ENCODE measurements at places on chromosomes 1 and 21. TPM values are rescaled to one million over a fixed set of nuclear protein-coding genes. Genes with fewer than 3 reads are reported as not detected.

- peaks cover 40% of the 10 kb centered on the region for H3K4me1 ChIP-seq
- no peak overlapping the region for H3K27ac ChIP-seq
- no peak for DNase-seq
- no peak overlapping the region for H3K4me3 ChIP-seq
- H3K36me3 ChIP-seq = no peaks in the 10 kb centered on the region
Measured at GRCh38 chr21:36126621-36127110, 8.2 kb upstream of the CBR3 start.

DNA sequence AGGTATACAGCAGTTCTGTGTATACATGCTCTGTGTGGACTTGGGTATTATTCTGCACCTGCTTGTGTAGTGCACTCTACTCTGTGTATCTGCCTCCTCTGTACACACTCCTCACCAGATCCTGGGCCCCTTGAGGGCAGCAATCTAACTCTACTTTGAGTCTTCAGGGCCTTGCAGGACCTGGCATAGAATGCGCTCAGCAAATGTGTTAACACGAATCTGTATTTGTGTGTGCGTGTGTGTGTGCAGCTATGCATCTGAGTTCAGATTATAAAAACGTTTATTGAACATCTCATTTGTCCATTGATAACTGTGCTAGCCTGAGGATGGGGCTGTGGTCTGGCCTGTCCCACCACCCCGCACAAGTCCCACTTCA lies 3.9 kb upstream of the MEF2D start:
- no peaks in the 10 kb centered on the region for H3K27me3 ChIP-seq
- H3K4me1 ChIP-seq = peaks cover 79% of the 10 kb centered on the region
- no peak for DNase-seq
- peak overlapping the region; percentile 95 for H3K27ac ChIP-seq
- no peaks in the 10 kb centered on the region for H3K36me3 ChIP-seq
- H3K4me3 ChIP-seq = peak overlapping the region; percentile 85

The AMIGO1 gene
- polyA plus RNA-seq = 17.8 TPM

The C4BPB gene
- polyA plus RNA-seq = not detected

The KCTD3 gene
- 0.34 TPM for polyA plus RNA-seq

DNA sequence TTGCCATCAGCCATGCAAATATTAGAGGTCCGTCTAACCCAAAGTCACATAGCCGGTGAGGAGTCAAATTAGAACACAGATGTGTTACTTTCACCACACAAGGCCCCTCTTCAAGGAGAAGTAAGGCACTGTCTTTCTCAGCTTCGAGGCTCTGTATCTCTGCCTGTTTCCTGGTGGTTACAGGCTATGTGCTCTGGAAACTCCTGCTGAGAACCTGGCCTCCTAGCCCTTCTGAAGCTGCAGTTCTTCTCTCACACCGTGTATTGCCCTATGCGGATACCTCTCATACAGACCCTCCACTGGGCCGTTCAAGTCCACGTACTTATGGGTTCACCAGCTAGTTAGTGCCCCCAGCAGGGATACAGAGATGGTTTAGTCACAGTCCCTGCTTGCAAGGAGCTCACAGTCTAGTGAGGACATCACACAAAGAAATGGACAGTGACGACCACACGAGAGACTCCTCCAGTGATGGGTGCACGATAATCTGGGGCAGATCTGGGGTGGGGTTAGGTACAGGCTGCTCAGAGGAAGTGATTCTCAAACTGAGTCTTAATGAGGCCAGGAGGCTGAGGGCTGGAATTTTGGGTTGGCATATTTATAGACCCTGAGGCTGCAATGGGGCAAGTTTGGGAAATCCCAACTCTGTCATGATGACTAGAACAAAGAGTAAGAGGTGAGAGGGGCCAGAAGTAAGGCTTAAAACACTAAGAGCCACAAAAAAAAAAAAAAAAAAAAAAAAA lies 22.8 kb upstream of the ELOA start:
- H3K4me1 ChIP-seq = no peaks in the 10 kb centered on the region
- no peak overlapping the region for H3K4me3 ChIP-seq
- no peak overlapping the region for H3K27ac ChIP-seq
- H3K27me3 ChIP-seq = no peaks in the 10 kb centered on the region

- H3K4me1 ChIP-seq = peaks cover 80% of the 10 kb centered on the region
- peak overlapping the region; percentile 26 for H3K27ac ChIP-seq
- no peak overlapping the region for H3K4me3 ChIP-seq
Measured at GRCh38 chr1:51264451-51264850, 28.4 kb downstream of the RNF11 start.

The RCAN3 gene
- polyA plus RNA-seq = 103 TPM

DNA sequence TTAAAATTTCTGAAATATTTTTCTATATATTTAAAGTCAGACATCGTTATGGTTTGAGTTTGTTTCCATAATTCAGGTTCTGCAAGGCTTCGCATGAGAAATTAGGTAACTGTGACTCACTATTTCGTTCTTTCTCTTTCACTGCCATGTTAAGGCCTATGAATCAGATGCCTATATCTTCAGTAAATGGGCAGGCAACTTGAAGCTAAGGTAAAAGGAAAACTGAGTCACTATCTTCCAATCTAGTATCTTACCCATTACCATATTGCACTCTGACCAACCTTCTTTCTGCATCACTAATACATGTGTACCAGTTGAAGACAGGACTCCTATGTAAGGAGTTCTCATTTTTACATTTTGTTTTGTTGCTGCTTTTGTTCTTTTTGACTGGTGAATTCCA lies 37.8 kb downstream of the PYHIN1 start:
- no peaks in the 10 kb centered on the region for H3K36me3 ChIP-seq
- DNase-seq = no peak
- no peak overlapping the region for H3K4me3 ChIP-seq
- H3K27ac ChIP-seq = no peak overlapping the region
- H3K4me1 ChIP-seq = no peaks in the 10 kb centered on the region

DNA sequence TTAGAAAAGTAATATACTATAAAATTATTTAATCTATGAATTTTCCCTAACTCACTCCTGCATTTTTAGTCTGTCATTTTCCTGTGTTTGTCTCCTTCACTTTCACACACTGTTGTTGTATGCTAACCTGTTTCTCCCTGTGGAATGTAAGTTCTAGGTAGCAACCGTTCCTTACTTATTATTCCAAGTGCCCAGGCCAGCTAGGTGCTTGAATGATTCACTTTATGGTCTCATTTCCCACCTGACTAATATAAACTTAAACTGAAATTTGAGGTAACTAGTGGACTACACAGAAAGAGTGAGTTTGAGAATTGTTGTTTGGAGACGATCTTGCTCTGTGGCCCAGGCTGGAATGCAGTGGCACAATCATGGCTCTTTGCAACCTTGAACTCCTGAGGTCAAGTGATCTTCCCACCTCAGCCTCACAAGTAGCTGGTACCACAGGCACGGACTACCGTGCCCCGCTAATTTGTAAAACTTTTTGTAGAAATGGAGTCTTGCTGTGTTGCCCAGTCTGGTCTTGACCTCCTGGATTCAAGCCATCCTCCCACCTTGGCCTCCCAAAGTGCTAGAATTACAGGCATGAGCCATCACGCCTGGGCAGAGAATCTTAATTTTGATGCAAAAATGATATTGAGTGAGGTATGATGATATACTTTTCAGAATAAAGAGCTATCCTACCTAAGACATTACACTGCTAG lies 1.9 kb downstream of the ZYG11B start:
- H3K27me3 ChIP-seq = no peaks in the 10 kb centered on the region
- no peak overlapping the region for H3K27ac ChIP-seq
- H3K36me3 ChIP-seq = peaks cover 15% of the 10 kb centered on the region

DNA sequence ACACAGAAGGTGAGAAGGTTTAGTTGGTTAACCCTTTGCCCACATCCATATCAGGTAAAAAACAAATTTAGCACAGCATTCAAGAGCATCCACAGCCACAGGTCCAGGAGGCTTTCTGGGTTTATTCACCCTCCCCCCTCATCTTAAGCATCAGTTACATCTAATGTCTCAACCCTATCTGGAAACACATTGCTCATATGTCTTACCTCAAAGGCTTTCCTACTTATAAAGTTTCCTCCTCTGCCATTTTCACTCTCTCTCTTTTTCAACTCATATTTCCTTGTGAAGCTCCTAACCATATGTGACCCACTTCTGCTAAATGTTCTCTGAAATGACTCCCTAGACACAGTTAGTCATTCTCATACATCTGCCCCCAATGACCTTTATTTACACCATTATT lies 47.9 kb upstream of the RUNX1 start:
- DNase-seq = no peak
- no peaks in the 10 kb centered on the region for H3K4me1 ChIP-seq
- H3K4me3 ChIP-seq = no peak overlapping the region
- H3K36me3 ChIP-seq = no peaks in the 10 kb centered on the region
- no peaks in the 10 kb centered on the region for H3K27me3 ChIP-seq

The SPATA46 gene
- polyA plus RNA-seq = not detected

- H3K27ac ChIP-seq = no peak overlapping the region
- H3K36me3 ChIP-seq = peaks cover 10% of the 10 kb centered on the region
- H3K4me3 ChIP-seq = no peak overlapping the region
- no peak for DNase-seq
- no peaks in the 10 kb centered on the region for H3K4me1 ChIP-seq
- no peaks in the 10 kb centered on the region for H3K27me3 ChIP-seq
Measured at GRCh38 chr1:151779852-151780251, 10.4 kb downstream of the TDRKH start.

DNA sequence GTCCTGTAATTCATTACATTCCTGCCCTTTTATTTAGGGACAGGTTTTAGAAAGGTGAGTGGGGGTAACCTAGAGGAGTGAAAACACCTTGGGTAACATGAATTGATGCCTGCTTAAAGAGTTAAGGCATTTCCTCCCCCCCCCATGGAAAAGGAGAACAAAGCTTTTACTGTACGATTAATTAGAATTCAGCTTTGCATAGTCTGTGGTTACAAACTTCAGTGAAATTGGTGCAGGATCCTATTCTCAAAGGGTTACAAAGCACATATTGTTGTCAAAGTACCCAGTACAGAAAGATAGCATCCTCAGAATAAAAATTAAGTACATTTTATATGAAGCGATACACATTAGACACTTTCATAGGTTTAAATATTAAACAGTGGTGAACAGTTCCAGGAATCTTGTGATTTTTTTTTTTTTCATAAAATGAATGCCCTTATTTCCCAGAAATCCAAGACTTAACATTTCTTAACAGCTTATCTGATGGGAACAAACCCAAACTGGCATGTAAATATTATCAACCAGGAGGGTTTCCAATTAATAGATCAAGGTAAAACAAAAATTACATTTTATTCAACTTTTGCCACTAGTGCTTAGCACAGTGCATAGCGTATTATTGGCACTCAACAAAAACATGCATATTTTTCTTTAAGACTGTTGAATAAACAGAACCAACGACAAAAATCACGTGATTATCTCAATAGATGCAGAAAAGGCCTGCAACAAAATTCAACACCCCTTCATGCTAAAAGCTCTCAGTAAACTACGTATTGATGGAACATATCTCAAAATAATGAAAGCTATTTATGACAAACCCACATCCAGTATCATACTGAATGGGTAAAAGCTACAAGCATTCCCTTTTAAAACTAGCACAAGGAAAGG lies 172.7 kb downstream of the PDE4B start:
- no peaks in the 10 kb centered on the region for H3K36me3 ChIP-seq
- H3K27me3 ChIP-seq = peaks cover 2% of the 10 kb centered on the region
- H3K27ac ChIP-seq = no peak overlapping the region
- no peaks in the 10 kb centered on the region for H3K4me1 ChIP-seq
- DNase-seq = no peak

GRCh38 chr1:115056395-115056798 lies 26.8 kb downstream of the TSHB start:
- H3K27me3 ChIP-seq = no peaks in the 10 kb centered on the region
- no peaks in the 10 kb centered on the region for H3K36me3 ChIP-seq
- peaks cover 10% of the 10 kb centered on the region for H3K4me1 ChIP-seq
- no peak overlapping the region for H3K4me3 ChIP-seq
